ENCODE measurements at places on chromosomes 11 and 22.

- DNase-seq, result no peak
These were observed 23.8 kb downstream of the SDHAF2 start for GRCh38 chr11:61453695-61454094.

DNA sequence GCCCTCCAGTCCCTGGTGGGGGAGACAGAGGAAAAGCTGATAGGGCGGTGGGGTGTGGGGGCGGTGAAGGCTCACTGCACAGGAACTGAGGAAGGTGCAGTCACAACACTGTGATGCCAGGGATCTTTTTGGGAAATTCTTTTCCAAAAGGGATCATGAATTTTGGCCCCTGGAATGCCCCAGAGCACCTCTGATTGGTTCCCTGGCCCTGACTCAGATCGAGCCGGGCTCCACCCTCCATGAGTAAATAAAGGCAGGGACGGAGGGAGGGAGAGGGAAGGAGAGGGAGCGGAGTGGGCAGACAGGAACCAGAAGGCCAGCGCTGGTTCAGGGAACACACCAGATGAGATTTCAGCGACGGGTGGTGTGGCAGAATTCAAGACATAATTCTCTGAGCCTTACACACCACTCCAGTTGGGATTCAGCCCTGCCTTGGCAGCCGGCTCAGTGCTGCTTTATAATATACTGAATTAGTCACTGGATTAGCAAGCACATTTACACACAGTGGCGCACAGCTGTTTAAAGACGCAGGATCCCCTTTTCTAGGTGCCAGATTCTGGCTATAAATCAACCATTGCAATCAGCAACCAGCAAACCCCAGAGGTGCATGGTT, 80.3 kb downstream of the ETS1 start:
- no peak for DNase-seq

- DNase-seq, result peak; percentile 52
These were observed at the start of gene GAS2L1 for GRCh38 chr22:29306175-29306834. Gene GAS2L1 (plus strand): TSS chr22:29306650. CDS start chr22:29308106, 1,456 bp downstream.

DNA sequence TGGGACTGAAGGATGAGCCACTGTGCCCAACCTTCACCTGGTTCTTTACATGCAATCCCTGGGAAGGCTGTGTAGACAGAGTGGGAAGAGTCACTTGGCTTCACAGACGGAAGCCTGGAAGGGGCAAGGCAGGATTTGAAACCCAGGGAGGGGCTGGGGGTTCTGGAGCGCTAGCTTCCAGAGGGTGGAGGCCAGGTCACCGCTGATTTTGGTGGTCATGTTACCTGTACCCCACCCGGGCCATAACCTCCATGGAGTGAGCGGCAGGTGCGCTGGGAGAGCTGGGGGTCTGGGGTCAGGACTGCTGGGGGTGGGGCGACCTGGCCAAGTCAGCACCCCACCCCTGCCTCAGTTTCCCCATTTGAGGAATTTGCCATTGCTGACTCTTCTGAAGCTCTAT, 38.3 kb downstream of the PDGFB start:
- no peak for DNase-seq

- DNase-seq, result no peak
These were observed 4.3 kb downstream of the CAPN5 start for GRCh38 chr11:77071077-77071476.

DNA sequence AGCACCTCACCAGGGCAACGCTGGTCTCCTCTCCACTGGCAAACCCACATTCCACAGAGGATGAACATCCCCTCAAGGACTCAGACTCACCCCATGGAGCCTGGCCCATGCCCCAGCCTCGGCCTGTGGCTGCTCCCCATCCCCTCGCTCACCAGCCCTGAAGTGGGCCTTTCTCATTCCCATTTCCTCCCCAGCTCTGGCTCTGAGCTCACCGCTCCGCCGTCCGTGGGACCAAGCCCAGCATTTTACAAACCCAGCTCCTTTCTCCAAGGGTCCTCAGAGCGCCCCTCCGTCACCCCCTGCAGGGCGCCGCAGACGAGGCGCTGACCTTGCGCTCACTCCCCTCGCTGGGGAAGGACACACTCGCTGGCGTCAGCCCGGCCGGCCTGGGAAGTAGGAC, 6.9 kb upstream of the IGF2 start:
- DNase-seq, result no peak

DNA sequence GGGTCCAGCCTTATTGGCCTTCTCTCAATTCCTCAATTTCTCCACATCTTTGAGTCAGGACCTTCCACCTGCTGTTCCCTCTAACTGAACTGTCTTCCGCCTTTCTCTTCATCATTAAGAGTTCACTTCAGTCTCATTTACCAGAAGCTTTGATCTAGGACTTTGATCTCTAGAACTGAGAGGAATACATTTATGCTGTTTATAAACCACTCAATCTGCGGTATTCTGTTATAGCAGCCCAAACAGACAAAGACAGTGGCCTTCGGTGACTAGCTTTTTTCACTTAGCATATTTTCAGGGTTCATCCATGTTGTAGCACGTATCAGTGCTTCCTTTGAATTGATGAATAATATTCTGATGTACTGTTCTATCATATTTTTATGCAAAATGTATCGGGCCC, 10.5 kb downstream of the CLPB start:
- DNase-seq, result no peak

- no peak for DNase-seq
These were observed 43.7 kb upstream of the DRD2 start for GRCh38 chr11:113518716-113519495.

DNA sequence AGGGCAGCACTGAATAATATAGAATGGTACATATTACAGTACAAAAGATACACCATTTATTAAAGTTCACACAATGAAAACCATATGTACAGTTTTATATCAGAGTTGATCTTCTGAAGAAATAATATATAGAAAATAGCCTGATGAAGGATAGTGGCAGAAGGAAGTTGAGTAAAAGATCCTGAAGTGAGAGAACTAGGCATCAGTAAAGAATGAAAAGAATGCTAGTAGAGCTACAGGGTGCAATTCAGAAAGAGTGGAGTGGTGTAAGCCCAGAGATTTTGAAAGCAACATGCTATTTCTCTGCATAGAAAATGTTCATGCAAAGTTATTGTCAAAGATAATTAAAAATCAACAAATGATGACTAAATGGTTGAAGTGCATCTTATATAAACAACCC, 1552.7 kb upstream of the TENM4 start:
- no peak for DNase-seq

GRCh38 chr22:46584081-46584921, 35.9 kb upstream of the GRAMD4 start:
- no peak for DNase-seq

- no peak for DNase-seq
These were observed 32.2 kb downstream of the P4HA3 start for GRCh38 chr11:74279256-74279655.

- no peak for DNase-seq
These were observed 1176.4 kb upstream of the RAG2 start for GRCh38 chr11:37774441-37774840.

DNA sequence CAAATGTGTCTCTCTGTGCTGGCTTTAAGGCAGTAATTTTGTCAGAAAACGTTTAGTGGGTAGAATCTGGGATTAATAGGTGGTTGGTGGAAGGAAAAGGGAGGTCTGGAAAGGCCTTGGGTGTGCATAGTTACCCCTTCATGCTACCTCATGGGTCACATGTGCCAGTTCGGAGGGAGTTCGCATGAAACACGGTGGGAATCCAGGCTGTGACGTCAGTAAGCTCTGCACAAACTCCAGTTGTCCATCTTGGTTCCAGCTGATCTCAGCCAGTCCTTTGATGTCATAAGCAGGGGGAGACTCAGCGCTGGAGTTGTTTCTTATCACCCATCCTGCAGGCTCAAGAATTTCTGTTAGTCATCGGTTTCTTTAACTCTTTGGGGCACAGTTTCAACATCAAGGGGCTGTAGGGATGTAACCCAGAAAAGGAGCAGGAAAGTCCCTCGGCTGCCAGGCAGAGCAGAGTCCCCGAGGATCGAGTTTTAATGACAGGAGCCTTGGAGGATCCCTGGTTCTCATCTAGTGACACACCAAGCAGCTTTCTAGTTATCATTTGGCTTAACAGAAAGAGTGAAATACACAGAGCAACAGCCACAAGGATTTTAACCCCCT, 28.9 kb downstream of the MOV10L1 start:
- DNase-seq, result no peak

GRCh38 chr11:27183672-27184457, 143.2 kb downstream of the BBOX1 start:
- DNase-seq, result no peak

GRCh38 chr11:85595285-85595884, 31.8 kb downstream of the DLG2 start:
- DNase-seq, result no peak

GRCh38 chr22:46828323-46828900, 66.0 kb downstream of the TBC1D22A start:
- no peak for DNase-seq

GRCh38 chr22:42855721-42856120, 1.4 kb downstream of the ARFGAP3 start:
- DNase-seq, result no peak

DNA sequence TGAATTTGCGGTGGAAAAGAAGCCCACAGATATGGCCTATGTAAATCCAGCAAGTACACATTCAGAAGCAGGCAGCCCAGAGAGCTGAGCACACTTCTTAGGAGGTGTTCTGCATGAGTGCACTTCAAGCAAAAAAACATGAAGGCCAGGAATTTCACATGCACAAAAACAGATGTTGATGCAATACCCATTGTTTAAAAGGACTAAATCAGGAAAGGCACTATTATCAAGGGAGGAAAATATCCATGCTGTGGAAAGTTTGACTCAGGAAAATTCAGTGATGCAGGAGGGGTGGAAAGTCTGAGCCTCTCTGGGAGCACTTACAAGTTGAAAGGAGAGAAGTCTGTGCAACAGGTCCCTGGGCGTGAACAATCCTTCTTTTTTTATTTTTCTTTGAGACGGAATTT, 15.8 kb upstream of the CARS1 start:
- no peak for DNase-seq

DNA sequence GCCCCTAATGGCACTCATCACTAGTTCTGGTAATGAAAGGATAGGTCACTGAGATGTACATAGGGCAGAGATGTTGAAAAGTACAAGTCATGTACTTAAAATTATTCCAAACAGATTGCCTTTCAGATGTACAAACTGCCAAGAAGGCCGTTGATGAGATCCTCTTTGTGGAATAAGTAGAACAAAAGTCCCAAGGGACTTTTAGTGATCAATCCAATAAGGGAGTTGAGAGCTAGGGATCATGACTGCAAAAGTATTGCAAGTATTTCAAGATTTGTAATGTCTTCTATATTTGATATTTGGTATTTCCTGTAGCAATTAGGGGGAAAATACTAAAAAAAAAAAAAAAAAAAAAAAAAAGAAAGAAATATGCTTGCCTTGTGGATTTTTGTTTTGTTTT, 82.2 kb downstream of the ATG16L2 start:
- no peak for DNase-seq

DNA sequence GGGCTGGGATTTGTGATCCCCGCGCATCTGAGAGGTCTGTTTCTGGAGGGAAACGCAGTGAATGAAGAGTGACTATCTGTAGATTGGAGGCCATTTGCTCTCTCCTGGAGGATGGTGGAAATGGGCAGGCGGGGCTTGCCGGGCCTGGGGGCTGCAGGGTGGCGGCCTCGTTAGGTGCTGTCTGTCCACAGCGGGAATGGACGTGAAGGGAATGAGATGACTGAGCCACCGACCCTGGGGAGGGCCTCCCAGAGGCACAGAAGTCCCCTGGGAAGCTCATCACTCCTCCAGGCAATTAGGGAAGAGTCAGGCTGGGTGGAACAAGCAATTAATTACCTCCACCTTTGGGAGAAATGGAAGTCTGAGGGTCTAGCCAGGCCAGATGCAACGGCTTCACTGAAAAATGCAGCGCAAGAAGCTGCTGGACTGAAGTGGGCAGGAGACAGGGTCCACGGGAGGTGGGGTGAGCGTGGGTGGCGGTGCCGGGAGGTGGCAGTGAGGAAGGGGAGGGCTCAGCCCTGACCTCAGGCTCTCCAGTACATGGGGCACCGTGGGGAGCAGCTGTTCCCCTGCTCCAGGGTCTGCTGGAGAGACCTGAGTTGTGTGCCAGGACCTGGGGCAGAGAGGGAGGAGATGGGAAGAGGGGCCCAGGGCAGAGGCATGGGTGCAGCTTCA, 524.5 kb downstream of the BRD1 start:
- no peak for DNase-seq

All from CD4-positive, alpha-beta T cell treated with Interleukin-15 for 1 hour (primary cell).